ENCODE measurements at places on chromosomes 3 and 15.

GRCh38 chr15:79640206-79640605 is 208.1 kb downstream of the MINAR1 start:
- peak; percentile 65 for DNase-seq

- DNase-seq, result no peak
Observed at GRCh38 chr3:23726811-23727548, 78.8 kb upstream of the UBE2E1 start.

DNA sequence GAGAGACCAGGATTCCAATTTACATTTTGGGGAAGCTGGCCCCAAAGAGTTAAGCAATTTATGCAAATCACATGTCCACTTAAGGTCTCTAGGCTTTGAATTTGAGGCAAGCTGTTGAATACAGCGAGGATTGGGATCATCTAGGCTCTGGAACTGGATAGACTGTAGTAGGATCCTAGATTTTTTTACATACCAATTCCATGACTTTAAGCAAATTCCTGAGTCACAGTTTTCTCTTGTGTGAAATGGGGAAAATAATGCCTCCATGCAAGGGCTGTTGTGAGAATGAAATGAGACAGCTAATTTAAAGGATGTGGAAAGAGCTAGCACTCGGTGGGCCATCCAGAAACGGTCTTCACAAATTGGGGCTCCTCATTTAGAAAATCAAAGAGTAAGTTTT is 103.4 kb downstream of the MINAR1 start:
- DNase-seq, result peak; percentile 16

DNA sequence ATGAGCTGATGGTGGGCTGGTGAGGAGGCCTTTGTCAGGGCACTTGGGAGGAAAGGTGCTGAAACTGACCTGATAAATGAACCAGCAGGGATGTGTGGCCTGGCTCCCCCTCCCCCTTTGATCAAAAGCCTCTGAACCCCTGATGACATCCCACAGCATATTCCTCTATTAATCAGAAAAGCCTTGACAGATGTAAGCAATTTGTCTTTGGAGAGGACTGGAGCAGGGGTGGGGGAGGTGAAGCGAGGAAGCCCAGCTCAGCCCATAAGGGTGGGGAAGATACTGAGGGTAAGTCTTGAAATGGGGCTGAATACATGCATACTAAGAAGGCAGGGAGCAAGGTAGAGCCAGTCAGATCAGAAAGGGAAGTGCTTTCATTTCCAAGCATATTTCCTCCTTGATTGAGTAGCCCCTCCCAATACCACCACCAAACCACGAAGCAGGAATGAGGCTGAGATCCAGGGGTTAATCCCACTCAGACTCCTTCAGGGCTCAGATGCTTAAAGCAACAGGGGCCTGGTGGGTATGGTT is 34.7 kb upstream of the MRPS22 start:
- no peak for DNase-seq

DNA sequence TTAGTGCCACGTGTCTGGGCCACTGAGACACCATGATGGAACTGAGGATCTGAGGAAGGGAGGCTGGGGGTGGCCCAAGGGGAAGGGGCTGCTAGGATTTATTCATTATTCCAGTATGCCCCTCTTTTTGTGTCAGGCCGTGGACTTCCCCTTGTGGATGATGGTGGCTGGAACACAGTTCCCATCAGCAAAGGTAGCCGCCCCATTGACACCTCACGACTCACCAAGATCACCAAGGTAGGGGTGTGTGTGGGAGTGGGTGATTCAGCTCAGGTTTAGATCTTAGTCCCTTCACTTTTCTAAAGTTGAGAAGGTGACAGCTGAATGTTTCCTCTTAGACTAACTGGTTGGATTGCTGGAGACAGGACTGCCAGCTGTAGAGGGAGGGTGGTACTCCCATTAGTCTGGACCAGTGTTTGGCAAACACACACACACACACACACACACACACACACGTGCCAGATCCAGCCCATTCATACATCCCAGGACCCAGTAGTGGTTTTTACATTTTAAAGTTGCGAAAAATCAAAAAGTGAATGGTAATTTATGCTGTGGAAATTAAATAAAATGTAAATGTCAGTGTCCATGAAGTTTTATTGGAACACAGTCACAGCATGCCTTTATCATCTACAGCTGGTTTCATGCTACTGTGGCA is 11.4 kb downstream of the EIF4G1 start:
- DNase-seq, result no peak

DNA sequence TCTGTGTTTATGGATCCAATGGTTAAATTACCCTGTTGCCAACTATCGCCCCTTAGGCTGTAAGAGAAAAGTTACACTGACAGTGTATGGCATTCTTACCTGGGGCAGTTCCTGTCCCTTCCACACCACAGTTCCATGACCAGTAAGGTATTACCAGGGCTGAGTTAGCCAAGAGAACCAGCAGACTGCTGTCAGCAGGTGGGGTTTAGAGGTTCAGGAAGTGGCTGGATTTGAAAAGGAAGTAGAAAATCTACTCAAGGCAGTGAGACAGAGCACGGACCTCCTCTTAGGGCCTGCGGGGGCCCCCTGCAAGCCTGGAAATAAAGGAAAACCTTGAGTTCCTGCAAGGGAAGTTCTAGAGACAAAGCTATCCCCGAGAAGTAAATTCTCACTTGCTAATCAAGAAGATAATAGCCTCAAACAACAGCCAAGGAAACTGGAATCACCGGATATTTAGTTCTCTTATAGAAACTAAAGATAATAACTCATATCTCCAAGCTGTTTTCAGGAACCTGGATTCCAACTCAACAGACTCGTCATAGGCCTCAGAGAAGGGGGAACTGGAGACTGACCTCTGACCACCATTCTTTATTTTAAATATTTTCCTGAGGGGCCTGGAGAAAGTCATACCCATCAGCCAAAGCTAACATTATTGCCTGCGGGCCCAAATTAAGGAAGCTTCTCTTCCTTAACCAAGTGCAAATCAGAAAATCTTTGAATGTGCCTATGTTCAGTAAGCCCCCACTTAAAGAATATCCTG is 161.7 kb downstream of the ANXA2 start:
- DNase-seq, result no peak

DNA sequence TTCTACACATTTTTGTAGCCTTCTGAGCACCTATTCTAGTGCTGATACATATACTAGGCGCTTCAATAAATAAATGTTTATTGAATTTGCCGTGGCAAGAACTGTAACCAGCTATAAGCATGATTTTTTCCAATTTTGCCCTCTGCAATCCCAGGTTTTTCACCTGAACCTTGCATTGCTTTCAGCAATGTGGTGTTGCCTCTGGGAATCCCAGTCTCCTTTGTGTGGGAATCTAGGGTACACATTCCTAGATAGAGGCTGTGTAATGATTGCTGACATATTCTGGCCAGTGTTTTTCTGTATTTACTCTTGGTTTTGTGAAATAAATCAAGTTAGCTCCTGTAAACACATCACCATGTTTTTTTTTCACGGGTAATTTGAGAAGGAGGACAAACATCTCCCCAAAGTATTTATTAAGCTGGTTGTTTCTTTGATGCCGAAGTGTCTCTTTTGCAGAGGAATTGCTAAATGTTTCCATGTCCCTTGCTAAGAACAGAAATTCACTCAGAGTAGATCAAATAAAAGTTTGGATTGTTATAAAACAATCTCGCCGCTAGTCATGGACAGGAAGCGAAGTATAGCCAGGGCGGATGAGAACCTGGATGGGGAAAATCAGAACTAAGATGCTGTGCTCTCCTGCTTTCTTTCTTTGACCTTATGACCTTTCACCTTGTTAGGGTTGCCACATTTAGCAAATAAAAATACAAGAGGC is 1.2 kb downstream of the CFAP91 start:
- DNase-seq, result no peak

All from fibroblast of skin of left biceps (primary cell).